ENCODE measurements at places on chromosomes 11 and 22. TPM values are rescaled to one million over a fixed set of nuclear protein-coding genes. Genes with fewer than 3 reads are reported as not detected.

- peaks cover 44% of the 10 kb centered on the region for H3K27me3 ChIP-seq
- no peak overlapping the region for H3K27ac ChIP-seq
- H3K4me1 ChIP-seq: peaks cover 29% of the 10 kb centered on the region
- H3K4me3 ChIP-seq: peak overlapping the region; percentile 64
These were observed 2.0 kb downstream of the CDC42EP1 start for GRCh38 chr22:37562049-37562875.

CBX7 gene
- 11.5 TPM for total RNA-seq

- no peaks in the 10 kb centered on the region for H3K27me3 ChIP-seq
- H3K36me3 ChIP-seq: no peaks in the 10 kb centered on the region
- H3K4me3 ChIP-seq: no peak overlapping the region
- H3K27ac ChIP-seq: no peak overlapping the region
These were observed 530.3 kb downstream of the TBC1D22A start for GRCh38 chr22:47292546-47293320.

DNA sequence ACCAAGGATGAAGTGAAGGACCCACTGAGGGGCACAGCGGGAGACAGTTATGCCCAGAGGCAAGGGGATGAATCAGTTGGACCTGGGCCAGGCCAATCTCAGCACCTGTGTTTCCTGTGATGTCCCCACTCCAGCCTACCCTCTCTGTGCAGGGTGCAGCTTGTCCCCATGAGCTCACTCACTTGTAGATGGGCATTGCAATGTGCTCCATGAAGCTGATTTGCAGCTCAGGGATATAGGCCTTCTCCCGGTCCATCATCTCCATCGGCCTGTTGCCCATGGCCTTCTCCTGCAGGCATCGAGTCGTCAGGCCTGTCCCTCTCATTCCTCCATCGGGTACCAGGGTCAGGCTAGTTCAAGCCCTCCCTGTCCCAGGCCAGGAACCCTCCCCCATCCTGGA lies 96.2 kb downstream of the PDE2A start:
- H3K4me3 ChIP-seq: no peak overlapping the region
- H3K27ac ChIP-seq: no peak overlapping the region
- DNase-seq: no peak
- 0 out of 2 replicates have a peak, but pooled peaks cover under 1% of the 10 kb centered on the region for H3K4me1 ChIP-seq
